ENCODE measurements at places on chromosomes 4 and X. TPM values are rescaled to one million over a fixed set of nuclear protein-coding genes. Genes with fewer than 3 reads are reported as not detected.

The WAS gene
- total RNA-seq: 0.13 TPM

The TLR10 gene
- total RNA-seq: not detected

The CC2D2A gene
- total RNA-seq: 15.2 TPM

The DMRTC1B gene
- total RNA-seq: not detected

The COL4A5 gene
- total RNA-seq: 267 TPM

The FANCB gene
- total RNA-seq: 3.3 TPM

The ADH7 gene
- not detected for total RNA-seq

The SPARCL1 gene
- total RNA-seq: 0.17 TPM

The MFAP3L gene
- 7.2 TPM for total RNA-seq

Measured in smooth muscle cell of the pulmonary artery (primary cell).